ENCODE measurements at places on chromosomes 12 and 14.

DNA sequence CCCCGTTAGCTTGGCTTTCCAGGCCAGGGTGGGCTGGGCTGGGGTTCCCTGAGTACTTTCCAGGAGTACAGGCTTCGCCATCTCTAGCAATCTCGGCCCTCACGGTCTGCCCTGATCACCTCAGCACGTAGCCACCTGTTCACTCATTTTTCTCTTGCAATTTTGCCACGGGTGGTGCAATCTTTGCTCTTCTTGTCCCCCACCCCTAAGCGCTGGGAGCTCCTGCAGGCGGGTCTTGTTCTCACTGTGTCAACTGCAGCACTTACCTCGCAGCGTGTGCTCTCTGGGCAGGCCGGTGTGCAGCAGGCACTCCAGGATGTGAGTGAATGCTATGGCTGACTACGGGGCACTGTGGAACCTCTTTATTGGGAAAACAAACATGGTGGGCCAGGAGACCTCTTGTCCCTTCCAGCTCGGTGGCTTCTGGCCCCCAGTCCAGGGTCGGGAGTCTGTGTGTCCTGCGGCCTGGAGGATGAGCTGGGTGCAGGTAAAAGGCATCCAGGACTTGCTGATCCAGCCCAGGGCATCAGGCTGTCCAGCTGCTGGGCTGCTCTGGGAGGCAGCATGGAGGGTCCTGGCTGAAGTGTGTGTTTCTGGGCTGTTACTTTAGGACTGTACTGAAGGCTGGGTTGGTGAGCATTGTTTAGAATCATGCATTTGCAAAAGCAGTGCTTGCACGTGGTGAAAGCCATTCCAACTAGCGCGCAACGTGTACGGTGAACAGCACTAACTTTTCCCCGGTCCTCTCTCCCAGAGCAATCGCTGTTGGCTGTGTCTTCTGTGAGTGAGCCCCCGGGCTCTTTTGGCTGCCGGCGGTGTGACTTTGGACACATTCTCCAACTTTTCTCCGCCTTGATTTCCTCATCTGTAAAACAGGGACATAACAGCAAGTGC lies 1.5 kb upstream of the ULK1 start:
- no peak for DNase-seq

GRCh38 chr12:87376722-87377121 lies 652.5 kb downstream of the C12orf50 start:
- DNase-seq = no peak

GRCh38 chr12:57779736-57780135 lies 2.9 kb upstream of the TSFM start:
- no peak for DNase-seq

DNA sequence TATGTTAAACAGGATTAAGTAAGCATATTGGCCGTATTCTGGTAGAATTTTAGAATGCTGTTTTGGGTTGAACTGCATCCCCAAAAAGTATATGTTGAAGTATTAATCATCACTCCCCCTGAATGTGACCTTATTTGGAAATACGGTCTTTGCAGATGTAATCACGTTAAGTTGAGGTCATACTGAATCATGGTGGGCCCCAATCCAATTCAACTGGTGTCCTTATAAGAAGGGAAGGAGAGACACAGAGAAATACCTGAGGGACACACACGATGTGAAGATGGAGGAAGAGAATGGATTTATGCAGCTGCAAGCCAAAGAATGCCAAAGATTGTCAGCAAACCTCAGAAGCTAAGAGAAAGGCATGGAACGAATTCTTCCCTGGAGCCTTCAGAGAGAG lies 268.6 kb downstream of the ITPR2 start:
- no peak for DNase-seq

DNA sequence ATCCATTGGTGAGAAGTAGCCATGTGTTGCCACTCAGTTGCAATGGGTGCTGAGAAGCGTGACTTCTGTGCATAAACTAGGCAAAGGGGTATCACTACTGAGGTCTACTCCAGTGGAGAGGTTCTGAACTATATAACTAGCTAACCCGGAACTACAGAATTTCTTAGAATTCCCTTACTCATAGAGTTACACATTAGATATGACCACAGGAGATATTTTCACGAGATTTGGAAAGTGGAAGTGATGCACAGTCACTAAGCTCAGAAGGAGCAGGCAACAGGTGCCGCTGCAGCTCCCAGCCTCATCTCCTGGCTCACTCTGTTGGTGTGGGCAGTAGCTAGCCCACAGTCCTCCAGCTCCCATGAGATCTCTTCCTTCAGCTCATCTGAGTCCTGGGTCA lies 136.6 kb downstream of the SSPN start:
- peak; percentile 48 for DNase-seq

DNA sequence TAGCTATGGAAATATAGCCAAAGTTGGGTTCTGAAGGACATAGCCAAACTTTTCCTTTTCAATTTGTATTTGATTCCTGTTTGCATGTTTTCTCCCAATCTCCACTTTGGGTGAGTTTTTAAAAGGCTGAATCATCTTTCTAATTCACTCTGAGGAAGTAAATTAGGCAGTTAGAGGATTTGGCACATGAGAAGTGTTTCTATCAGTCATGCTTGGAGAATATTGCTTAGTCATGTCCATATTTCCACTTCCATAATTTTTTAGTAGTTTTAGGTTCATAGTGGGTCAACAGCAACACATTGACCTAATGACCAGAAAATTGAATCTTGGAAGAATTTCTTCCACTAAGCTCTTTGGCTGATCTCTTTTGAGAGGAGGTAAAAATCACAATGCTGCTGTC lies 21.8 kb downstream of the IRAK3 start:
- peak; percentile 54 for DNase-seq

- DNase-seq = no peak
Measured at GRCh38 chr12:89216211-89216952, 135.9 kb downstream of the DUSP6 start.

GRCh38 chr14:93830753-93831461 lies 42.6 kb upstream of the PRIMA1 start:
- no peak for DNase-seq

DNA sequence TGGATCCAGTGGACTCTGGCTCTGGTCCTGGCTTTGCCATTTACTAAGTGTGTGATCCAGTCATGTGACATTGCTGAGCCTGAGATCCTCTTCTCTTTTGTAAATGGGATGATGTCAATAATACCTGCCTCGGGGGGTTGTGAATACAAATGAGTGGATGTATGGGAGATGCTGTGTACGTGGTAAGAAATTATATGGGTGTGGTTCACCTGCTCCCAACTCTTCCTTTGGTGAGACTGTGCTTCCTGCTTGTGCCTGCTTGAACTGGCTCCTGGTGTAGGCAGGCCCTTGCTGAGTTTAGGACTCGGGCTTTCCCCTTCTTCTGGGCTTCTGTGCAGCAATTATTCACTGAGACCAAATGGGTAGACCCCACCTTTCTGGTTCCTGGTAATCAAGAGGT lies 189.5 kb upstream of the FRMD6 start:
- DNase-seq = no peak
